ENCODE measurements at places on chromosomes 16 and 17. TPM values are rescaled to one million over a fixed set of nuclear protein-coding genes. Genes with fewer than 3 reads are reported as not detected.

Gene EVPLL
- total RNA-seq, result not detected

Gene LRRC37A
- 2.1 TPM for total RNA-seq

Gene PRSS36
- 0.33 TPM for total RNA-seq

Gene PRSS33
- not detected for total RNA-seq

Gene KRT39
- 0.11 TPM for total RNA-seq

Gene CCL13
- total RNA-seq, result not detected

Gene FOXF1
- total RNA-seq, result 7.2 TPM

Gene SRCAP
- 30.9 TPM for total RNA-seq

Gene KRTAP4-9
- 0.12 TPM for total RNA-seq

Gene KCNH4
- total RNA-seq, result not detected

Gene RDM1
- 1.5 TPM for total RNA-seq

Gene CXCL16
- total RNA-seq, result 1.6 TPM

Gene C16orf92
- not detected for total RNA-seq

Gene SPEM3
- not detected for total RNA-seq
